Right lobe of liver (tissue), 6 donors: ENCODE measurements at places on chromosomes 7 and 10. TPM values are rescaled to one million over a fixed set of nuclear protein-coding genes. Genes with fewer than 3 reads are reported as not detected.

- DNase-seq, result peak; percentile 76
Observed at GRCh38 chr10:86400705-86401587, 34.4 kb upstream of the GRID1 start.

DNA sequence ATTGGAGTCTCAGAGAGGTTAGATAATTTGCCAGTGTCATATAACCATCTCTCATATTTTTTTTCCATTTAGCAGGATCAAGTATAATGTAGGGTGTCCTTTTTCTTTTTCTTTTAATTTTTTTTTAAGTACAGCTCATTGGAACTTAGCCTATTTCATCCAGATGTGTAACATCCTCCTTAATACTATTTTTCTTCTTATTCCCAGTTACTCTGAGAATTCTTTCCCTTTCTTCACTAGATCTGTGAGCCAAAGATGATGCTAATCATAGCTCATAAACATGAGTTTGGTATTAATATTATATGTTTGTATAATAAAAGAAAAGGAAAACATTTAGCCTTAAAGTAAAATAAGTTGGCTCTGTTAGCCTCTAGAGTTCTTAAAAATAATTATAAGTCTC, 32.8 kb downstream of the PPP1R9A start:
- no peak for DNase-seq

GRCh38 chr7:24075426-24075810, 208.6 kb upstream of the NPY start:
- DNase-seq, result no peak

- no peak for DNase-seq
Observed at GRCh38 chr10:75408509-75408875, 6.9 kb upstream of the ZNF503 start.

GRCh38 chr10:76411729-76412435, 980.5 kb downstream of the LRMDA start:
- DNase-seq, result no peak

DNA sequence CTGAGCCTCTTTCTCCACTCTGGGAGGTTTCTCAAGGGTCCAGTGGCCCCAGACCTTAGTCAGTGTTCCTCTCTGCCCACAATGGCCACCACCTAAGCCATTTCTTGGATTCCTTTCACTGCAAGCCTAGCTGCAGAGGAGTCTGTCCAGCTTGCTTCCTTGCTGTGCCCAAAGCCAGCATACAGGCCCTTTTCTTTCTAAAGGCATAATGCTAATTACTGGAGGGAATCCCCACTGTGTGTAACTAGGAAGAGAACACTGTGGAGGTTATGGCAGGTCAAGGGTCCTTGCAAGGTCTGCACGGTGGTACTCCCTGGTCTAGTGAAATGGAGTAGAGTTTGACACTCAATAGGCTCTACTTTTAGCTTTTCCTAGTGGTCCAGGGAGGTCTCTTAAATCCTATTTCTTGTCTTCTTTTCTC, 70.4 kb upstream of the CC2D2B start:
- no peak for DNase-seq

- DNase-seq, result no peak
Observed at GRCh38 chr7:139915864-139916716, 87.0 kb downstream of the TBXAS1 start.

DNA sequence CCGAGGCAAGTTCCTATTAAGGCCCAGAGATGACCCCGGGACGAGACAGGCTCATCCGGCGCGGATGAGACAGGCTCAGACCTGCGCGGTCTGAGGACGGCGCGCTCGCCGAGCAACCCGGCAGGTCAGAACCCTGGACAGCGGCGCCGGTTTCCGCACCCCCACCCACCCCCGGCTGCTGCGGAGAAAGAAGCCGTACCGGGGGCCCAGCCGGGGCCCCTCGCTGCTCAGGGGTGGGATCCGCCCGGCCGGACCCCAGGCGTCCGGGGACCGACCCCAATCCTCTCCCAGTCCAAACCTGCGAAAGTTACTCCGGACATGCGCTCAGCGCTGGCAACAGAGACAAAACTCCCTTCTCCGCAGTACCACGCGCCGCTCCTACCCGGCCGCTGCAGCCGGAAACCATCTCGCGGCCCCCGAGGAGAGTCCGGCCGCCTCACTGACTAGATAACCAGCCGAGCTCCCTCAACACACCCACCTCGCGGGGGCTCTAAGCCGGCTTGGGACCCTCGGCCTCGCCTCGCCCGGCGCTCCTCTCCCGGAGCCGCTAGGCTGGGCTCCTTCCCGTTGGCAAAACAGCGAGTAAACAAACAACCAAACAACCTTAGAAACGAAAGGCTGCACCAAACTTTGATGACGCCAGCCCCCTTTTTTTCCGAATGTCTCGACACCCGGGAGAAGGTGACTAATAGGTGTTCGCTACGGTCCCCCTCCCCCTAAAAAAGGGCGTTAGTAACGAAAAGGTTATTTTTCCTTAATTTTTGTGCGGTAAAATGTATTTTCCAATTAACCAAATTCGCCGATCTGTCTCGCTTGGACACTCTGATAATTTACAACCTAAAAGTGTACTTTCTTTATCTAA, 2.3 kb upstream of the DRGX start:
- DNase-seq, result no peak

- DNase-seq, result no peak
Observed at GRCh38 chr10:68666280-68666760, 54.7 kb upstream of the CCAR1 start.

- no peak for DNase-seq
Observed at GRCh38 chr7:93823621-93824020, 66.9 kb downstream of the TFPI2 start.

DNA sequence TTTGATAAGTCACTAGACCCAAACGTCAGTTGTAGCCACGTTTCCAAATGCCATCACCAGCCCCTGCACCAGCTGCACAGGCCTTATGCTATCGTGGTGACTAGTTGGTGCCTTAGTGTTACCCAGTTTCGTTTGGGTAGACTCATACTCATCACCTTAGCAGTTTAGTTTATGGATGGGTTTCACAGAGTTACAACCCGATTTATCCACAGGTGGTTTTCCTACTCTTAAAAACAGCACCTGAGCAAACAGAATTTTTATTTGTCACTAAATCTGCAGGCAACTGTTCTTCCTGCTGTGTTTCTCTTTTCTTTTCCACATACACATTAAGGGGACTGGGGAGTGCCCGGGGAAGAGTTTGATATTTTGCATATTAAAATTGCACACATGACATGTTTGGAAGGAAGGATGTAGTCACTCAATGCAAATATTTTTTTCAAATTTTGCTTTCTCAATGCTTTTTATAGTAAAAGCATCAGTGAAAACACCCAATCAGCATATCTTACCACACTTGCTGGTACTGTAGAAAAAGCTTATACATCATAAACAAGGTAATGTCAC, 41.6 kb downstream of the PDSS1 start:
- DNase-seq, result no peak

DNA sequence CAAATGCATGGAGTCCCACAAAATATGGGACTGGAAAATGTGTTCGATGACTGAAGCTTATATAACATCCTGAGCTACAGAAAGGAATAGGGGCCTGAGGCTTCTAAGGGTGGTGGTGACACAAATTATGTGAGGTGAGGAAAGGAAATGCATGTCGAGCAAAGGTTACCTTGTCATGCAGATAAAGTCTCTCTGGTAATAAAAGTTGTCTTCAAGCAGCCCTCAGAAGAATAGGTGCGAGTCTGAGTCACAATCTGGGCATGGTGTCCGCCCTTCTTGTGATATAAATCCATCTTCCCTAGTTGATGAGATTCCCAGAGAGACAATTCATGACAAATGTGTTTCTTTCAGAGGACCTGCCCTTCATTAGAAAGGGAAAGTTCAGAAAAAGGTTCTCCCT, 985.2 kb upstream of the C7orf33 start:
- DNase-seq, result no peak

DNA sequence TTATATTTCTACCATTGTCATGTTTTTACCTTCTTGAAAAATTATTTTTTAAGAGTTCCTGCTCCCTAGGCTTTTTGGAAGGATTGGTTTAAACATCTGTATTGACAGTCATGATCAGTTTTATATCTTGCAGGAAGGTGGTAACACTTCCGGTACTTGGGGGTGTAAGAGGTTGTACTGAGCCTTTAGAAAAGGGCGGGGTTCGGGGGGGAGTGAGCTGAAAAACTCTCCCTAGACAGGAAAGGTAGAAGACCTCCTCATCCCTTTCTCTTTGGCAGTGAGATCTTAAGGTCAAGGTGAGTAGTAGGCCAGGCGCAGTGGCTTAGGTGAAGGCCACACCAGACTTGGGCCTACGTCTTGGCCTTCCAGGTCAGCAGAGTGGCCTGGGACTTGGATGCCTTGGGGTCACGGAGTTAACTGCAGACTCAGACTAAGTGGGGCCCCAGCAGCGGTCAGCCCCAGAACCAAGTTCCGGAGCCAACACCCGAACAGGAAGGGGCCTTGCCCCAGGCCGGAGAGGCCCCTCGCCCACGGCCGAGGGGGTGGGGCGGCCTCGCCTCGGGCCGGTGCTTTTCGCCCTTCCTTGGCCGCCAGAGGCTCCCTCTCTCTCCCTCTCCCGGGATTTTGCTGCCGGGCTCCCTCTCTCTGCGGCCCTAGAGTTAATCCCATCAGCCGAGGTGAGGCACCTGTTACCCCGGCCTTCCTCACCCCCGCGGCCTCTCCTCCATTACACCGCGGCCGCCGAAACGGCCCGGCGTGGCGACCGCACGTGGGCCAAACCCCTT, at the start of gene PPP1R9A:
PPP1R9A (plus strand) TSS at position 569 of the 785 bp plus-strand sequence. CDS start 2,520 bp downstream, outside the sequence.
- DNase-seq, result peak; percentile 45

DNA sequence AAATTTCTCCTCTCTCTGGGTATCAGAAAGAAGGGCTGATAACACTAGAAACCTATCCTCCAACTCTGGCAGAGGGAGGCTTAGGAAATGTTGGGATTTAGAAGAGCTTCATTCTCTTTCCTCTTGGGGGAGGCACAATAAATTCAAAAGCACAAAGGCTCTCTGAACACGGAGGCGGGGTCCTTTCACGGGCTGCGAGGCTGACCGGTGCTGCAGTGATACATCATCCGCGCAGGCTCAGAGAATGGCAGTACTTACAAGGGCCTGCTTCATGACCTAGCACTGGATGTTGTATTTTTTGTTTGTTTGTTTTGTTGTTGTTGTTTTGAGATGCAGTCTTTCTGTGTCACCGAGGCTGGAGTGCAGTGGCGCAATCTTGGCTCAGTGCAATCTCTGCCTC, 306.2 kb downstream of the SORCS3 start:
- no peak for DNase-seq

- DNase-seq, result no peak
Observed at GRCh38 chr7:124155432-124156022, 122.7 kb upstream of the TMEM229A start.

Gene RELN
- total RNA-seq, result 13.4 TPM

Gene C10orf90
- 0.43 TPM for total RNA-seq

Gene NRCAM
- 1.9 TPM for total RNA-seq

Gene SVOPL
- total RNA-seq, result not detected

Gene CYP2C8
- total RNA-seq, result 3,507 TPM
